ENCODE measurements at places on chromosomes 12 and 14.

DNA sequence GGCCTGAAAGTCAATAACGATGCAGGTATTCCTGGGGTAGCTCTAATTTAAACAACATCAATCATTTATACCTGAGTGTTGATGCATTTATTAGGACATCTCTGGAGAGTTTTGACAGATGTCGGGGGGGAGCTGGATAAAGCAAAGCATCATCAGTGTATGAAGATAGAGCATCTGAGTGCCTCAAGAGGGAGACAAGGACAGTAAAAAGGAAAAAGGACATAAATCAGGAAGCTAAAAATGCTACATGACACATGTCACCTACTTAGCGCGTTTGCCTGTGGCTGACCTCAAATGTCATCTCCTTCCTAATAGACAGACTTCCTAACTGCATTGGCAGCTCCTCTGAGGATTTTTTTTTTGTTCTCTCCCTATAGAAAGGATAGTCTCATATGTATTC, 259.5 kb upstream of the PKP2 start:
- no peak for DNase-seq

DNA sequence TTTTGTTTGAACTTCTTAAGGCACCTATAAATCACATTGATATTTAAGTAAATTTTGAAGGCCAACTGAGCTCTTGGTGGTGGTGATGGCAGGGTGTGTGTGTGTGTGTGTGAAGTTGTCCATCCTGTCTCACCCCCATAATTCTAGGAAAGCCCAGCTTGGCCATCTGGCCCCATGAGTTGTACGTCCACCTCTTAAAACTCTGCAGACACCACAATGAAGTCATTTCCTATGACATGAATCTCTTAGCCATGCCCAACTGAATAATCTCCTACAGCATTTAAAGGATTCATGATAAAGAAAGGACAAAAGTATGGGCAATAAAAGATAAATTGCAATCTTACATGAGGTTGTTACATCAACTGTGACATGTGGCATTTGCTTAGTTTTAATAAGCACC, 123.4 kb downstream of the TTC7B start:
- no peak for DNase-seq

GRCh38 chr12:96302687-96303310, 97.4 kb downstream of the CDK17 start:
- no peak for DNase-seq

GRCh38 chr14:73242357-73242901, 5.1 kb downstream of the PAPLN start:
- DNase-seq: no peak

DNA sequence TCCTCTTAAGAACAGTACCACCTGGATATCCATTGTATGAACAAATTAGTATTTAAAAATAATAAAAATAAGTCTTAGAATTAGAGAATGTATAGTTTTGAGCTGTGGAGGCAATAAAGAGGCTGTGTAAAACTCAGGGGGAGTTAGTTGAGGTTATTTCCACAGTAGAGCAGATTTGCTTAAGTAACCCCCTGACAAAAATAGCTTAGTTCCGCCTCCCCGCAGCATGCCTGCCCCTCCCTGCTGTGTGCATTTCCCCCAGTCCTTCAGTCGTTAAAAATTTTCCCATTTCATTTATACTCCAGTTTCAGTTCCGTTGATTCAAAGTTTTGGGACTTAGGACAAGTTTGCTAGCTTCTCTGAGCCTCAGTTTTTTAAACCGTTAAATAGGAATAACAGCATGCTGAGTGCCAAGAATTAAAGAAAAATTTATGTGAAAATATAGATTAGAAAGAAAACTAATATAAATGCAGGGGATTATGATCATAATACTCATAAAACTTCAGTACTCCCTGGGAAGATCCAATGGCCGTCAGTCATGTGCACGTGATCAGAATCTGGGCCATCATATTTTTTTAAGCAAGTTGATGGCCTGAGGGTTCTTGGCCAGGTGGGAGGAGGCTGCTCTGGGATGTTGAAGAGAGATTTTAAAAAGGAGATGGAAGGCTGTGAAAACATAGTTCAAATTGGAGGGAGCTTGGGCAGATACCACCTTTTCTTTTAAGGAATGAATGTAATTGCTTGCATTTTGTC, 14.5 kb upstream of the SLC38A2 start:
- no peak for DNase-seq

Data from NCI-H187 (cell line).